H1 (cell line): ENCODE measurements at places on chromosomes 6 and 20.
A peak's percentile ranks its signal among the peaks of the same experiment; 100 is the strongest.

DNA sequence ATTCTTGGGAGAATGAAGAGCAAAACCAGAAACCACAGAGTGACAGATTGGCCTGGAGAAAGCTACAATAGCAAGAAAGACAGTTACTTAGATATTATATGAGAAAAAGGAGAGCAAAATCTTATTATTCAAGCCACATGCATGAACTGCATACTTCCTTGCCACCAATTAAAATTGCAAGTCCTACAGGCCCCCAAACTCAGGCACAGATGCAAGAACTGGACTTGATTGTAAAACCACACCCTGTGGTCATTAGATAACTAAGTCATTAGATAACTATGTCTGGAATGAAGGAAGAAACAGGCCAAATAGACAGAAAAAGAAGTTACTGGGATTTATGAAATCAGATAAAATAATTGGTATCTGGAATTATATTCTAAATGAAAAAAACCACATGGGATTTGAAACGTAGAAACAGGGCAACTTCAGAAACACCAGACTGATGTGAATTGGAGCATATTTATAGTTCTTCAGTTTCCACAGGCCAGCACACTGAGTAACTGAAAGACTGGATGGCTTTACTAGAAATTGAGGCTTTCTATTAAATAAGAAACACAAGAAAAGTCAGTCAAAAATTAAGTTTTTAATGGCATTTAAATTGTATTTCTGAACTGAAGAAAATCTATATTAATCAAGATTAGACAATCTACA is 49.4 kb upstream of the CARMIL1 start:
- DNase-seq, result no peak

GRCh38 chr6:3036861-3037637 is 31.2 kb upstream of the RIPK1 start:
- no peak for DNase-seq

DNA sequence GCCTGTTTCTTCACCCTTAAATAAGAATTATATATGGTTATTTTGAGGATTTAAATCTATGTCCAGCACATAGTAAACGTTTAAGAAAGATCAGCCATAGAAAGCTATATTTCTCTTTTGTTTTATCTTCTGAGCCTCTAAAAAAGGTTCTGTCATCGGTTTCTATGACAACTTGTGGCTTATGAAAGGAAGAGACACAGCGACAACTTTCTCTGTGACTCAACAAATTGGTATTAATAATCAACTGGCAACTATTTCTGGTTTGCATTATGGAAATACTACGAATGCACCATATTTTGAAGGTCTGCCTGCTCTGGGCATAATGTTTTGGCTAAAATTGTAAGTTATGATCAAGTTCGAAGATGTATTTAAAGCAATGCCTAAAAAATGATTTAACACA is 751.0 kb downstream of the CD109 start:
- no peak for DNase-seq

- no peak for DNase-seq
Observed at GRCh38 chr20:36632147-36632486, 13.9 kb downstream of the SLA2 start.

DNA sequence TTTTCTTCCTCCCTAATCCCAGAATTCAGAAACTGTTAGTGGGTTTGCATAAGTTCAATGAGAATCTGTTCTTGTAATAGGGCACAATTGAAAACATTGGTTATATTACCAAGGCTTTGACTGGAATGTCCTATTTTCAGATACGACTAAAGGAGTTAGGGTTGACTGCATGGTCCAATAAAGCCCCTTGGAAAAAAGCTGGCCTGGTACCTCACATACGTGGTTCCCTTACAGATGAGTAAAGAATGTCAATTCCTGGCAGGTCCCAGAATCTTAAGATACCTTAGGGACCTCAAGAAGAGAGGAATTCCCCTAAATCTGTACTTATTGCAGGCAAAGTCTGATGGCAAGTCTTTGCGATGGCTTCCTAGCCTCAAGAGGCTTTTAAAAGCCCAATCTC is 4.6 kb downstream of the PPDPF start:
- DNase-seq, result no peak

- no peak for DNase-seq
Observed at GRCh38 chr6:132734694-132735236, 20.9 kb upstream of the VNN1 start.

DNA sequence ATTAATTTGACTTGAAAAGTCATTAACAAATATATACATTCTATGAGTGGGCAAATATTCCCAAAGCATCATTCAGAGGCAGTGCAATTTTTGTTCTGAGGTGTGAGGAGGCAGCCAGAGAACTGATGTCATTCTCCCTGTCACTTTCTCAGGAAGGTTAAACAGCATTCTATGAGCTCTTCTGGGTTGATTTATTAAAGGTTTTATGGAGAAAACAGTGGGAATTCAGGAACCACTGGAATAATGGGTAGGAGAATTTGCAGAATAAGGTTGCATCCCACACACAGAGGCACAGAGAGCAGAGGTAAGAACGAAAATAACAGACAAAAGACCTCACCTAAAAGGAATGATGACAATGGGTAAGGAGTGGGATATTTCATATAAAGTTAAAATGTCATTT is 860.6 kb downstream of the TFAP2A start:
- DNase-seq, result no peak

DNA sequence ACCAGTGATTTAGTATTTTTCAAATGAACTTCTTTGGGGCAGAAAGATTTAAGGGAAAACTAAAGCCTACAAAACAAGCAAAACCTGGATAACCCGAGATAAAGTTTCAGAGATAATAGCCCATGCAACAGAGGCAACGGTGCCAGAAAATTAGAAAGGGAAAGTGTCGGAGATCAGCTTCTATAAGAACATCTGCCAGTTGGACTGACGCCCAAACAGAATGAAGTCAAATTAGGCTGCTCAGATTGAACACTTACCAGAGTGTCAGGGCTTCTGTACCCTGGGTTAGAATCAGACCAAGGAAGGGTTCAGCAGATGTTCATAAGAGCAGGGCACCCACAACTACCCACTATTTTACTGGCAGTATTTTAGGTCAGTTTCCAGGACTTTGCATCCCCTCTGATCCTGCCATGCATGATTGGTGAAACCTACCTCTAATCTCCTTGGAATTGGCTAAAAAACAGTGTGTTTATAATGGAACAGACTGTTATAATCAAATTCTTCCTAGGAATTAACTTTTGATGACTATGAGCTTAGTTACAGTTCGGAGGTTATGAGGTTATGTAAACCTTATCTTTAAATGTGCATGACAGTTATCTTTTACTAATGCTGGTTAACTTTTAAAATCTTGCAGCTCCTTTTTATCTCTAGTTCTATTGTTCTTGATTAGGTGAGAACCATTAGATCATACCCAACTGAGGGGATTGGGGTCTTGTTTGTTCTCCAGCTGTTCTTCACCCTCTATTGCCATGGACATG is 13.1 kb downstream of the BMP2 start:
- DNase-seq, result no peak

DNA sequence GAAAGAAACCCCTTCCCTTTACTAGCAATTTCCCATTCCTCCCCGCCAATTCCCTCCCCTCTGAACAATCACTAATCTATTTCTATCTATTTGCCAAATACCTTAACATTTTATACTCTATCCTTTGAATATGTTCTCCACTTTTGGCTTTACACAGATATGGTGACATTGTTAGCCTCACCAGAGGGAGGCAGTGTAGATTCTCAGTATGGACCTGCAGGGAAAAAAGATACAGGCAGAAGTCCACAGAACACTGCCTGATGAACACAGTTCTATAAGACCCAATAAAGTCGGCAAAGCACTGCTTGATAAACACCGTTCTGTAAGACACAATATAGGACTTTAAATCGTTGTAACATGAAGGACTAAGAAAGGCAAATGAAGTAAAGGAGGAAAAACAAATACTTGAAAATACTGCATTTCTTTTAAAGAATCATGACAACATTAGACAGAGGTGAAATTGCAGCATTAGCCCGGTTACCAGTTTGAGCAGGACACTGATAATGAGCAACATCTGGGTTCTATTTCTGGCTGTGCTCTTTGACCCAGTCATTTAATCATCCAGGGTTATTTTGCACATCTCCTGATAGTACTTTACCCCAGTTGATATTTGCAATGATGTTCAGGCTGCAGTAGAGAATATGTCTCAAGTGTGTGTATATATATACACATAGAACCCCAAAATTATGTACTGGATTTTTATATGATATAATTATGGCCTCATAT is 296.8 kb downstream of the UTRN start:
- DNase-seq, result no peak

- DNase-seq, result no peak
Observed at GRCh38 chr6:41557335-41557734, 11.2 kb downstream of the FOXP4 start.

- DNase-seq, result no peak
Observed at GRCh38 chr6:93975159-93975558, 555.8 kb upstream of the EPHA7 start.

GRCh38 chr6:21181866-21182265 is 411.7 kb upstream of the SOX4 start:
- DNase-seq, result no peak

DNA sequence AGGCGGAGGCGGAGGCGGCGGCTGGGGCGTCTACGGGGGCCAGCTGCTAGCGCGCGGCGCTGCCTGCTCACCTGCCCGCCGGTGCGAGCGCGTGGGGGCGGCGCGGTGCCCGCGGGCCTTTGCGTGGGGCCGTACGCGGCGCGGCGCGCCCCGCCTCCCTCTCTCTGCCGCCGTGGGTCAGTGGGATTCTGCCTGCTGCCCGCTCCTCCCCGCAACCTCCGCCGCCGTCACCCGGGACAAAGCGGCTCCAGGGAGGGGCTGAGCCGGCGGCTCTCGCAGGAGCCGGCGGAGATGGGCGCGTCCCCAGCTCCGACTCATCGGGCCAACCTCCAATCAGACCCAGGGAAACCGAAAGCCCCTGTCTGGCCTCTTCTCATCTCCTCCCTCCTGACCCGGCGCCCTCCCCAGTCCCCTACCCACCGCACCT is at the start of gene RCAN2:
TSS of gene RCAN2 (minus strand) at position 249 of the 427 bp plus-strand sequence.
- DNase-seq, result peak; percentile 85

DNA sequence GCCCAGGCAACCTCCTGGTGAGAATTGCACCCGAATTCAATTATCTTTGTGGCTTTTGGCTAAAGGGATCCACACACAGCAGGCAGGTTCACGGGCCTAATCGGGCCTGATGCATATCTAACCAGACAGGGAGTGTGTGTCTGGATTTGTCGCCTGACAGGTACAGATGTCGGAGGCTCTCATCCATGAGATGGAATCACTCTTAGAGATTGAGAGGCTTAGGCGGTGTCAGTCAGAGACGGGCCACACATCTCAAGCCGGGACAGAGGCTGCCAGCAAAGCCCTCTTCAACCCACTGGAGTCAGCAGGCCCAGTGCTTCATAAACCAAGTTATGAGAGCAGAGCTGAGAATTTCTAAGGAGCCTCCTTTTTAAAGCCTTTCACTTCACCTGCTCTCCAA is 247.0 kb downstream of the LRFN2 start:
- no peak for DNase-seq

- DNase-seq, result no peak
Observed at GRCh38 chr6:4351520-4352321, 216.3 kb upstream of the ECI2 start.

- DNase-seq, result no peak
Observed at GRCh38 chr6:111995404-111995803, 58.5 kb upstream of the CCN6 start.

GRCh38 chr6:107563694-107564588 is 74.0 kb downstream of the SOBP start:
- DNase-seq, result no peak

DNA sequence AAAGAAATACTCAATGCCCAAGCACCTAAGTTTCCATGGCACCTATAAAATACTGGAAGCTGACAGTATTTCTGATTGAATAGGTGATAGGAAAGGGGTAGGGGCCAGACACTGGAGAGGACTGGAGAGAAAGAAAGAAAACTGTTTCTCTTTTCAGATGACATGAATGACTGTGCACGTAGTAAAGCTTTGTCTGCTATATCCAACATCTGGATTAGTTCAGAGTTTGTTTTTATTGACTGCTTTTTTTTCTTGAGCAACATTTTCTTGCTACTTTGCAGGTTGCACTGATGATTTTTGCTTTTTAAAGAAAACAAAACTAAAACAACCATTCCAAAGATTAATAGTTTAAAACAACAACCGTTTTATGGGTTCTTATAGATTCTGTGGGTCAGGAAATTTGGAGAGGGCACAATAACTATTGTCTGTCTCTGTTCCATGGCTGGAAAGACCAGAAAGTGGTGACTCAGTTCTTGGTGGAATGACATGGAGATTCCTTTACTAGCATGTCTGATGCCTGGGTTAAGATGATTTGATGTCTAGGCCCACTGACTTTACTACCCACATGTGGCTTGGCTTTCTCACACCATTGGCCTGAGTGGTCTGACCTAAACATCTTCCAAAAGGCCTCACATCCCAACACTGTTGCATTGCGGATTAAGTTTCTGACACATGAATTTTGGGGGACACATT is 12.2 kb upstream of the LRP11 start:
- DNase-seq, result no peak
